ENCODE measurements at places on chromosomes 2 and 18.

DNA sequence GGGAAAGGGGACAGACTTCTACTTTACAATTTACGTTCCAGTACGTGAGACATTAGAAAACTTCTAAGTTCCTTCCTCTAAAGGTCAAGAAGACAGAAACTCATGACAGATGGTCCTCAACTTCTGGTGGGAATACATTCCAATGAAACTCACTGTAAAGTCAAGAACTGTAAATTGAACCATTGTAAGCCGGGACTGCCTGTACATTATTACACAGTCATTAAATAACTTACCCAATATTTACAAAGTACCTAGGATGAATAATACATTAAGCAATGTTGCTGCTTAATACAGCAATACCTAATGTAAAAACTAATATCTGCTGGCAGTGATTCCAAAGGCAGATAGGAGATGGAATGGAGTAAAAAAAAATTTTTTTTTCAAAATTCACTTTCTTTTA, 51.9 kb downstream of the CDH2 start:
- no peak for DNase-seq

DNA sequence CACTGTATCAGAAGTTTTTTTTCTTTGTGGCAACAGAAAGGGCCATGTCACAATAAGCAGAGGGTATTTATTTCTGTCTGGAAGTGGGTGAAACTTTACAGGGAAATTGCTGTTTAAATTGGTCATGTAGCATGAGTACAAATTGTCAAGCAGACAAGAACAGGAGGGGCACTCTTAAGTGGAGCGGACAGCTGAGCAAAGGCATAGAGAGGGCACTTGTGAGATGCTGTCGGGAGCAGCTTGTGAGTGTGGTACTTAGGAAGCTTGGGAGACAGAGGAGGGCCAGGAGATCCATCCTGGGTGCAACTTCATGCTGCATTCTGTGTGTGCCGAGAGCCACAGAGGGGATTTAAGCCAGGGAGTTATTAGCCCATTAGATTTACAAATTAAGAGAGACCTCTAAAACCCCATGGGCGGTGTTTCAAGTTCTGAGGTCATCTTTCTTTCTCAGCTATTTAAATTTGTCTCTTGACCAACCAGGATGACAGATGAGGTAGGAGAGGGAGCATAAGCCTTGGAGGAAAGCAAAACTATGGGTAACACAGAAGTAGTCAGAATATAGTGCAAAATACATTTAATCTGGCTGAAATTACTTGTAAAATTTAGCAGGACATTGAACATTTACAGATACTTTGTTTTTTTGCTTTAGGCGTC, 30.4 kb downstream of the INPP4A start:
- DNase-seq: no peak

DNA sequence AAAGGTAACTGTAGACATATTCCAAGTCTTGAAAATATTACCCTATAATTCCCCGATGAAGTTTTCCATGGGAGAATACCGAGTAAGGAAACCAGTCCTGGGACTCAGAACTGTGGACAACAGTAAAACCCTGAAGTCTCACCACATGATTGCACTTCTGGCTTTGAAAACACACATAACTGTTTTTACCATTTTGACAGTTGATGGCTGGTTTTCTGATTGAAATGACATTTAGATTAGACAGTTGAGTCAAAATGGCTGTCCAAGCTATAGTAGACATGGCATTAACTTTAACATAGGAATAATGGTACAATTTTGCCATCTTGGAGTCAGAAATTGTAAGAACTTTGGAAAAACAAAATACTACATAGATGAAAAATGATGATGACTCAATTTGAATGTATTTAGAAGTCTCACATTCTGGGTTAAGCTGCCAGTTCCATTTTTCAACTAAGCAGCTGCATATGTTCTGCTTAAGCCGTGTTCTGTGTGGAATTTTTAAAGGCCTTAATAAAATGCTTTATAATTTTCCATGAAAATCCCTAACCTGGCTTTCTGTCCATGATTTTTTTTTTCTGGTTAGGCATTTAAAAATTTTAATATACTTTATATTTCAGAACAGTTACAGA, 38.3 kb upstream of the WIPF1 start:
- DNase-seq: no peak

- DNase-seq: no peak
These were observed 20.9 kb downstream of the SPEG start for GRCh38 chr2:219455581-219455980.

DNA sequence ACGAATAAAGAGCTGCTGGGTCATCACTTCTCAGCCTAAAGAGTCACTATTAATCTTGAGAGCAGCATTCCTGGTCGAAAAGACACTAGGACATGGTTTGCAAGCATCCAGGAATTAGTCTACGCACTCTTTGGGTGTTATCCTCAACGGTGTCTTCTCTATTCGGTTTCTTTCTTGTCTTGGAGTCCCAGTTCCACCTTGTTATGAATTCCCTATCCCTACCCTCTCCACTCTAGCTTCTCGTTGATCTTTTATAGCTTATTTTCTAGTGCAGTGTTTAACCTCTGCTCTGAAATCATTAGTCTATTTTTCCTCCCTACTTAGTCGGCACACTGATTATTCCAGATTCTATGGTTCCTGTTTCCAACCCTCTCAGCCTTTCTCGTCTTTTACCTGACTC, 158.1 kb upstream of the LRRTM1 start:
- no peak for DNase-seq

DNA sequence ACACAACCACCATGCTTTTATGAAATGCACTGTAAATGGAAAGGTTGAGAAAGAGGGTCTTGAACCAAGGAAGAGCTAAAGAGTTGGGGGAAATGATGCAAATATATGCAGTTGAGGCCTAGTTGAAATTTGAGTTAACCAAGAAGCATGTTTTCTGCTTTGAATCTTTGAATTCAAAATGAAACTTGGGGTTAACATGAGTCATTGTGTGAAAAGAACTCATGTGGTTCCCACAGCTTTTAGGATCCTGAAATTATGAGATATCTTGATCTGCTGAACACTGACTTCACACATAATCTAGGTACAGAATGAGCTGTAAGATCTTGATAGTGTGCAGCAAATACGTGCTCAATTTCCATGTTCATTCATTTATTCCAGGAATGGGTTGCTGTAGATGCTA, 422.9 kb upstream of the TRIB2 start:
- DNase-seq: no peak

DNA sequence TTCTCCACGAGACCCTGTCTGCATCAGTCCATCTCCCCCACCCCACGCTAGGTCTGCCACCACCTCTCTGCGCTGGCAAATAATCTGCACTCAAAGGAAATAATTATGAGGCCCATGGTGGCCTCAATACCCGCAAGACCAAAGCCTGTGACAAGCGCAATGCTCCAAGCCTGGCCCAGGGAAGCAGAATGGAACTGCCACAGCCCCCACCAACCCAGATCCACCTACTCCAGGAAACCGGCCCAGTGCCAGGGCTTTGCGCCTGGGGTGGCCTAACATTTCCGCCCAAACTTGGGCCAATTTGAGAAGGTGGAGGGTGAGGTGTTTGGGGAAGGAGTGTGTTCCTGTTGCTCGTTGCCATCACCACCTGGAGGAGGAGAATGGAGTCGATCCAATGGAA, 26.0 kb upstream of the ATOH8 start:
- DNase-seq: no peak

GRCh38 chr2:85589982-85590791, 5.4 kb upstream of the RNF181 start:
- no peak for DNase-seq

DNA sequence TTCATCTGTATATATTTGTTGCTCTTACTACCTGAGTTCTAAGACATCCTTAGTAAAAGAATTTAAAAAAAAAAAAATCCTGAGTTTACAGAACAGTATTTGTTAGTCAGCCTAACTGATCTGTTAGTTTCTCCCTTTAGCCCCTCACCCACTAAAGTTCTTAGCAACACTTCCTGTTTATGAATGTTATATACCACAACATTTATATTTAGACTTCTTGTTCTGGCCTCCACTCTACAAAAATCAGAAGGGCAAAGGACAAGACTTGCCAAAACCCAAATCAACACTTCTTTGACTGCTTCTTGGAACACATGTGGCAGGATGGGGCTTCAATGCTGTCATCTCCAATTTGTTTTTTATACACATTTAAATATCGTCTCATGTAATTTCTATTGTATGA, 71.1 kb downstream of the MGAT5 start:
- DNase-seq: no peak

- no peak for DNase-seq
These were observed 245.1 kb downstream of the NEDD4L start for GRCh38 chr18:58288921-58289797.

- no peak for DNase-seq
These were observed 71.2 kb downstream of the MEP1B start for GRCh38 chr18:32261003-32261402.

- no peak for DNase-seq
These were observed 63.5 kb downstream of the ANKRD44 start for GRCh38 chr2:197247083-197247482.

GRCh38 chr2:98280376-98281102, 65.7 kb upstream of the CNGA3 start:
- no peak for DNase-seq

DNA sequence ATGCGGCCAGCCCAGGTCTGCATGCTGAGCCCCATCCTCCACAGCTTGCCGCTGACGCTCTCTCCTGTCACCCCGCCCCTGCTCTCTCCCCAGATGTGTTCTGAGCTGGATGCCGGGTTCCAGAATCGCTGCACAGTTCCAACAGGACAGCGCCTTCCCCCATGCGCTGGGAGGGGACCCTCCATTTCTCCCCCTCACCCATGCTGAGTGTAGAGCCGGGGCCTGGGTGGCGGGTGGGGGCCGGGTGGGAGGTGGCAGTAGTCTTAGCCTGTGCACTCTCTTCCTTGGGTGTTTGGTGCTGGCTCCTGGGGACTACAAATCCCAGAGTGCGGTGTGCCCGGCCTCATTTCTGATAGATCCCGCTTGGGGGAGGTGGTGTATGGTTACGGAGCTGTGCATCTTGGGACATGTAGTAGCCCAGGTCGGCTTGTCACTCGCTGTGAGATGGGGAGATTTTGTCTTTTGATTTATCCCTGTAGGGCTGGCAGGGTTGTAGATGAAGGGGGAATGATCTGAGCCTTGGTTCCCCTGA, 6.8 kb downstream of the DNAJB2 start:
- no peak for DNase-seq

GRCh38 chr2:85758361-85759256, 4.8 kb downstream of the ATOH8 start:
- no peak for DNase-seq

- DNase-seq: no peak
These were observed 13.1 kb downstream of the PTPRN start for GRCh38 chr2:219296142-219296541.

DNA sequence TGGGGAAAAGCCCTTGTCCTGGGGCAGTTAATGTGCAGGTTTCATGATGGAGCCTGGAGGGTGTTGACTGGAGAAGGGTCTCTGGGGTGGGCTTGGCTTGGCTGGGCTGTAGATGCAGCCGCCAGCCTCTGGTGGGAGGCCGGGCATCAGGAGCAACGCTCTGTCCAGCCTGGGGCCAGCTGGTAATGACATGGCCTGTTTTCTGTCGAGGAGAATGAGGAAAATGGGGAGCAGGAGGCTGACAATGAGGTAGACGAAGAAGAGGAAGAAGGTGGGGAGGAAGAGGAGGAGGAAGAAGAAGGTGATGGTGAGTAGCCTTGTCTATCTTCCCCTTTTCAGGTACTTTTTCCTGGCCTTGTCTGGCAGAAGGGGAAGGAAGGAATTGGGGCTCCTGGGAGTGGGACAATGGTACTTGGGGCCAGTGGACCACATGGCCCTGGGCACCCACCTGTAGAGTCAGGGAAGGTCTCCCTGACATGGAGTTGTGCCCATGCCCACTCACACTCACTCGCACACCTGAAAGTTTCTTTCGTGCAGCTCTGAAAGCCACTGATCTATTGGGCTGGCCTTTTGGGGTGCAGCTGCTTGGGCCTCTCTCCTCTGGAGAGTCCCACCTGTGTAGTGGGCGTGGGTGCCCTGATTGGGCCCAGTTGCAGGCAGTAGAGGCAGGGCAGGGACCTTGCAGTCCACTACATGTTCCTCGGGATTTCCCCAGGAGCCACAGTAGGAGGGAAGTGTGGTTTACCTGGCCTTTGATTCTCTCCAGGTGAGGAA, 3.5 kb downstream of the PTMA start:
- no peak for DNase-seq

DNA sequence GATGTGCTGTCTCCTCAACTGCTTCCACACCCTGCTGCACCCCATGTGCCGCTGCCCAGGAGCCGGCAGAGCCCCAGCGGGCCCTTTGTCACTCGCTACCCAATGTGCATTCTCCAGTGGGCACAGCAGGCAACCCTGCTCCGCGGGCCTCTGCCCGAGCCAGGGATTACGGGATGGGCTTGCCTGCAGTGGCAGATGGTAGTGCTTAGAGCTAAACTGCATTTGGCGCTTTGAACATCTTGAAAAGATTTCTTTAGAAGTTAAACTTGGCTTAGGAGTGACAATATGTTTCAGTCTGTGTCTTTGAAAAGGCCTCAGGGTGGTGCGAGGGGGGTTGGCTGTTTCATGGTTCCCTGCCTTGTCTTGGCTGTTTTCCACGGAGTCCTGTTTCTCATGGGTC, 84.0 kb upstream of the BOD1L2 start:
- DNase-seq: no peak

DNA sequence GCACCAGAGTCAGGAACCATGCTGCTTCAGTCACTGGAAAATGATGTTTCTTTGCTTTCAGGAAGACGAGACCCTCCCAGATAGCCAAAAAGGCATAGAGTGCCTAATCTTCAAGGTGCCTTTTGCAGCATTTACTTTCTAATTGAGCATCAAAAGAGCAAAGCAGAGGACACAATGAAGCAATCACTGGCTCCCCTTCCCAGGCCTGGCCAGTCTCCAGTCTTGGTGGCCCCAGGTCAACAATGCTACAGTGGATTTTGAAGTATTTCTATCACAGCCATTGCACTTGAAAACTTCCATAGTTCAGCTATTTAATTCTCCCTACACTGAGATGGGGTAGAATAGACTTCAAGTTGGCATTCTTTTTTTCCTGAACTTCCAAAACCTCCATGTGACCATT, 15.4 kb downstream of the ZBTB7C start:
- no peak for DNase-seq

GRCh38 chr18:11269257-11269656, 119.9 kb upstream of the PIEZO2 start:
- DNase-seq: no peak

DNA sequence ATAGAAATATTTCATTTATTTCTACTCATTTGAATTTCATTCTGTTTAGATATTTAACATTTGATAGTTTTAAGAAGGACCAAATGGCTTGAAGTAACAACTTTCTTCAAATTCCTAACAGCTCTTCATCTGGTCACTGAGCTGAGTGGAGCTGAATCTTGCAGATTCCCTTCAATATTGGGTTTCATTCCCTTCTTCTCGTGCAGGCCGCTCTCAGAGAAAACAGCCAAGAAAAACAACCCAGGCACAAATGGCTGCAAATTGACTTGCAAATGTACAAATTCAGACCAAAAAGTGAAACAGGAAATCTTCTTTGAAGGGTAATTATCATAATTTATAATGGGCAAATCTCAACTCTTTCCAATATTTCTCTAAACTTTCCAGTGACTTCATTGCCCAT, 30.3 kb upstream of the GCG start:
- no peak for DNase-seq
